MCF 10A (cell line): ENCODE measurements at places on chromosomes 16 and 17. TPM values are rescaled to one million over a fixed set of nuclear protein-coding genes. Genes with fewer than 3 reads are reported as not detected.

FTO gene
- total RNA-seq: 55.0 and 67.7 TPM in 2 replicates

FAM171A2 gene
- 0.30 TPM in 1 of 2 replicates, not detected in the other for total RNA-seq

TNP2 gene
- total RNA-seq: not detected in 2 replicates

SNX20 gene
- total RNA-seq: not detected in 2 replicates

EVI2B gene
- 3.6 and 3.8 TPM in 2 replicates for total RNA-seq

PITPNM3 gene
- 22.8 and 30.6 TPM in 2 replicates for total RNA-seq

MSLN gene
- total RNA-seq: 18.1 and 25.2 TPM in 2 replicates

MIS12 gene
- 32.8 and 44.2 TPM in 2 replicates for total RNA-seq

GUCY2D gene
- total RNA-seq: not detected in 2 replicates

ARL6IP1 gene
- 120 and 128 TPM in 2 replicates for total RNA-seq

MYL4 gene
- total RNA-seq: not detected in 2 replicates

ARHGDIA gene
- 271 and 324 TPM in 2 replicates for total RNA-seq

GNG13 gene
- total RNA-seq: not detected in 2 replicates

SLC35G6 gene
- total RNA-seq: not detected in 2 replicates

HBA2 gene
- not detected in 2 replicates for total RNA-seq

FNDC8 gene
- not detected in 2 replicates for total RNA-seq

CLDN7 gene
- total RNA-seq: 20.8 and 23.9 TPM in 2 replicates

CES1 gene
- not detected in 2 replicates for total RNA-seq

TEKT1 gene
- 0.27 TPM in 1 of 2 replicates, not detected in the other for total RNA-seq

KRT34 gene
- total RNA-seq: 0.40 and 0.42 TPM in 2 replicates

C16orf86 gene
- 0.54 and 0.65 TPM in 2 replicates for total RNA-seq

SULT1A4 gene
- total RNA-seq: 1.2 and 5.5 TPM in 2 replicates

SPG7 gene
- 82.4 and 92.3 TPM in 2 replicates for total RNA-seq

KRT24 gene
- total RNA-seq: not detected in 2 replicates

TBC1D3E gene
- 3.8 TPM in 2 replicates for total RNA-seq

KCNJ18 gene
- total RNA-seq: not detected in 2 replicates

CEMP1 gene
- total RNA-seq: not detected in 2 replicates

RTN4RL1 gene
- total RNA-seq: 2.9 and 3.6 TPM in 2 replicates

LPO gene
- total RNA-seq: not detected in 2 replicates

DOK4 gene
- 6.4 and 7.5 TPM in 2 replicates for total RNA-seq

TTLL6 gene
- total RNA-seq: not detected in 2 replicates

ADCY9 gene
- 13.1 and 14.2 TPM in 2 replicates for total RNA-seq

TEX14 gene
- total RNA-seq: 0.07 TPM in 1 of 2 replicates, not detected in the other

GPR179 gene
- total RNA-seq: 0.09 and 0.37 TPM in 2 replicates

TEDC2 gene
- total RNA-seq: 3.5 and 6.9 TPM in 2 replicates

SPNS3 gene
- total RNA-seq: not detected in 2 replicates

OR1F1 gene
- not detected in 2 replicates for total RNA-seq
